ENCODE measurements at places on chromosomes 3 and 15.

GRCh38 chr3:60774617-60775016 lies 476.6 kb downstream of the FHIT start:
- DNase-seq, result no peak

- DNase-seq, result no peak
Measured at GRCh38 chr3:61111825-61112224, 139.4 kb downstream of the FHIT start.

DNA sequence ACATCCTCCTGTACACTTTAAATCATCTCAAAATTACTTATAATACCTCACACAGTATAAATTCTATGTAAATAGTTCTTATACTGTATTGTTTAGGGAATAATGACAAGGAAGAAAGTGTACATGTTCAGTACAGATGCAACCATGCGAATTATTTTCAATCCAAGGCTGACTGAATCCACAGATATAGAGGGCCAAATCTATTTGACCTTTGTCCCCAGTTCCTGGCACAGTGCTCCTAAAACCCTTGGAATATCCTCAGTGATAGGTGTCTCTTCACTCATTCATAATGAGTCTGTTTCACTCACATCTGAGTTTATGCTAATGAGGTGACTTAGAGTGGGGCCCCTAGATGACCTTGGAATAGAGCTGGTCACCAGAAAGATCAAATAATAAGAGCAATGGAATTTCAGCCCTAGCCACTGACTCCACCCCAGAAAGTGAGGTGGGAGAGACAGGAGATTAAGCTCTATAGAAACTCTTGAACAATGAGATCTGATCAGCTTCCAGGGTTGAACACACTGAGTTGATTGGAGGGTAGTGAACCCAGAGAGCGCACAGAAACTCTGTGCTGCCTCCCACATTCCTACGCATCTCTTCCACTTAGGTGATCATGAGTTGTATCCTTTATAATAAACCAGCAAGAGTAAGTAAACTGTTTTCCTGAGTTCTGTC lies 65.3 kb downstream of the ADAM10 start:
- no peak for DNase-seq

DNA sequence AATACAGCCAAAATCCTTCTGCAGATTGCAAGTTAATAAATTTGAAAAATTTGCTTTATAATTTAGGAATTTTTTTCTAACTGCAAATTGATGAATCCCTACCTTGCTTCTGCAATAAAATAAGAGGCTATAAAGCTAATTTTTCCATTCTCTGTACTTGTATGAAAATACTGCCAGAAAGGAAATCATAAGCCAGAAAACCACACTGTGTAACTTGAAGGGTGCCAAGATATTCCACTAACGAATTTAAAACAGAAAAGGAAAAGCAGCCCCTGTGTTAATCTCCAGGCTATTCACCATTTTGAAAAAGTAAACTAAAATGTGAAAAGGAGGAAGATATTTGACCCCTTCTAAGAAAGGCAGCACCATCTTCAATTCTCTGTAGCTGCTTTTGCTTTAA lies 557.9 kb upstream of the ZNF385D start:
- DNase-seq, result no peak

DNA sequence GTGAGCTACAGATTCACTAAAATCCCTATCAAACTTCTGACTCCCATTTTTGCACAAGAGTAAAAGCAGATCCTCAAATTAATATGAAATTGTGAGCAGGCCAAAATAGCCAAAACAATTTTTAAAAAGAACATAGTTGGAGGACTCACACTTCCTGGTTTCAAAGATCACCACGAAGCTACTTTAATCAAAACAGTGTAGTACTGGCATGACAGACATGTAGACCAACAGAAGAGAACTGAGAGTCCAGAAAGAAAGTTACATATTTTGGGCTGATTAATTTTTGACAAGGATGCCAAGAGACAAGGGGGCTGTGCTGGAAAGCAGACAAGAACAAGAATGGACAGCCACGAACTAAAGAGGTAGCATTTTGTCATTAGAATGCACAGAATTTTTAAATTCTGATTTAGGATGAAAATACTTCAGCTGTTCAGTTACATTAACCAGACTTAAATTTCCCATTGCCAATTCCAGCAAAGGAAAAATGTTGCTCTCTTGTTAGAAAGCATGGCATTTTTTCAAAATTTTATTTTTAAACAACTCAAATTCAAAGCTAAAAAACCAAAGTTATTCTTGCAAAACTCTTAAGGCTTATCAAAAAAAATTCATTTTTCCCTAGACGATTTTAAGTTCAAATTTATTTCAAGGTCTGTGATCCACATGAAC lies 14.0 kb downstream of the RYK start:
- no peak for DNase-seq
